ENCODE measurements at places on chromosomes 12 and 14.

DNA sequence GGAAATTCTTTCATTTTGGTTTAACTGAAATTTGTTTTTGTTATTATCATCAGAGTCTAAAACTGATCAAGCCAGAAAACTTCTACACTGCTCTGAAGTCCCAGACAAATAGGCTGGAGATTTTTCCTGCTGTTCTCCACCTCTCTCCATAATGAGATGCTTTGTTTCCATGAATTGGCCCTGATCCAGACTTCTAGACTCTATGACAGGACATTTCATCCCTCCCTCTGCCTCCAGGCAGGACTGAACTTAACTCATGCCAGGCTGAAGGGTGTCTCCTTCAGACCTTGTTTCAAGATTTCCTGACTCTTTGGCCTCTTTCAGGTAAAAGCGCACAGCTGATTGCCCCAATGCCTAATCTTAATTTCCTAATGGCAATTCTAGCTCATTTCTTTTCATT, 69.1 kb upstream of the HOXC13 start:
- DNase-seq: no peak

GRCh38 chr12:3974883-3975282, 101.7 kb upstream of the PARP11 start:
- DNase-seq: no peak

GRCh38 chr12:77062846-77063461, 2.4 kb downstream of the E2F7 start:
- DNase-seq: no peak

DNA sequence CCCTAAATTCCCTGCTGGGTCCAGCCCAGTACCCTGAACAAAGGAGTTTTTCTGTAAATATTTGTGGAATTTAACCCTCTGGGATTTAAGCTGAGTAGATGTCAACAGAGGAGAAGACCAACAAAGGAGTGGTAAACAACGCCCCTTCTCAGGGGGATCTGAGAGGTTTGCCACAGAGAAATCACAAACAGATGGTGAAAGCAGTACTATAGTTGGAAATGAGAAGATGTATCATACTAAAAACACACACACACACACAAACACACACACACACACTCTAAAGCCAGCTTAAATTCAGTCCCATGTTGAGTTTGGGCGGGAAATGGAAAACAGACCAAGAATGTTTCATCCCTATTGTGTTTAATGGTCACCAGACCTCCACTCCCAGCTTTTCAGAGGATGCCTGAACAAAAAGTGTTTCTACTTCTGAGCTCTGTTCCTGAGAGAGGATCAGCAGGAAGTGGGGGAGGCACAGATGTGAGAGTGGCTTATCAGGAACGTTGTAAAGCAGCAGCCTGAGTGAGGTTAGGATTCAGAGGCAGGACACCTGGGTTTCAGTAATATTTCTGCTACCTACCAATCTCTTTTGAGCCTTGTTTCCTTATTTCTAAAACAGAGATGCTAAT, 3.2 kb downstream of the BIN2 start:
- no peak for DNase-seq

- DNase-seq: no peak
Observed at GRCh38 chr12:115979351-115979750, 298.1 kb downstream of the MED13L start.

GRCh38 chr14:73823339-73823885, 28.2 kb upstream of the PTGR2 start:
- DNase-seq: no peak

DNA sequence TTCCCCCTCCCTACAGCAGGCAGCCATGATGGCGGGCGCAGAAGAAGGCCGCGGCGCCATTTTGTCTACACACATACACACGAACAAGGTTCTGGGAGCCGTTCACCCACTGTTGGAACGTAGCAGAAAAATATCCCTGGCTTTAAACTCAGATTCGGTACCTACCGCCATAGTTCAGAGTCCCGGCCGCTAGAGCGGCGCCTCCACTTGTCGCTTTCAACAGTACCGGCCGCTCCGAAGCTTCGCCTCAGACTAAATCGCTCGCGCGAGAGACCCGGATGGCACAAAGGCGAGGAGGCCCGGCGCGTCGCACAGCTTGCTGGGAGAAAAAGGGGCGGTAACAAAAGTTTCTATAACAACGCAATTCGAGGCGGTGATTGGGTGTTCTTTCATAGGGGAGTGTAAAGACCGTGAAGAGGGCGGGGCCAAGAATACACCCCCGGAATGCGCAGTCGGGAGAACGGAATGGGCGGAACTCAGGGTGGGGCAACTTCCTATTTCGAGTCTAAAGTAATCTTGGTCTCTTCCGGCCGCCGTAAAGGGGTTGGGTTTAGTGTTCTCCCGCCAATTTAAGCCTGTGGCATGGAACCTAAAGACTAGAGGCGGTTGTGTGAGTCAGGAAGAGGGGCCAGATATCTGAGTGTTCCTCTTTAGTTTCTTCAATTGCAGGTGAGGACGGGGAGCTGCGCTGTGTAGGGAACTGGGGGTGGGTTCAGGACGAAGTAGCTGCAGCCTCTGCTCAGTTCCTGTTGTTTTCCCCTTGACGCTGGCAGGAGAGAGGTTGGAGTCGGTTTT, at the start of the genes KNTC1 and RSRC2:
KNTC1 (plus strand) TSS at position 567 of the 795 bp plus-strand sequence. CDS start 2,815 bp downstream, outside the sequence.
RSRC2 (minus strand) TSS at position 254 of the 795 bp plus-strand sequence; CDS start at position 171, 83 bp downstream.
- DNase-seq: peak; percentile 100

DNA sequence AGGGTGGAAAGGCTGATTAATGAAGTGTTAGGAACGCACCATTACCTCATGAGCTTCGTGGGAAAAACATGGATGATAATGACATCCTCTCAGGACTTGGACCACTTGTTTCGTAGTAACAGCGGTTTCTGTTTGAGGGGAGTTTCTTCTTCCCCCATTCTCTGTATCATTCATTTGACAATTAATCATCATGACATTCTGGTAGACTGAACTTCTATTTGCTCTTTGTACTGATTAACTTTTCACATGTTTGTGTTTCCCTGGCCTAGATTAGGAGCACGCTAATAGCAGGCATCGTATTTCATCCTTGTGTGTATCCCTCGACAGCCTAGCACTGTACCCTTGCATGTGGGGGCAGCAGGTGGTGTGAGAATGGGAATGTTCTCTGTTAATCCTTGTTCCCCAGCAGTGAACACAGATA, 8.0 kb downstream of the LRRC74A start:
- DNase-seq: no peak

- no peak for DNase-seq
Observed at GRCh38 chr12:15629108-15629507, 160.1 kb downstream of the EPS8 start.

GRCh38 chr12:131065279-131065678, 111.6 kb downstream of the ADGRD1 start:
- no peak for DNase-seq

- DNase-seq: no peak
Observed at GRCh38 chr12:4137441-4137840, 136.1 kb upstream of the CCND2 start.

DNA sequence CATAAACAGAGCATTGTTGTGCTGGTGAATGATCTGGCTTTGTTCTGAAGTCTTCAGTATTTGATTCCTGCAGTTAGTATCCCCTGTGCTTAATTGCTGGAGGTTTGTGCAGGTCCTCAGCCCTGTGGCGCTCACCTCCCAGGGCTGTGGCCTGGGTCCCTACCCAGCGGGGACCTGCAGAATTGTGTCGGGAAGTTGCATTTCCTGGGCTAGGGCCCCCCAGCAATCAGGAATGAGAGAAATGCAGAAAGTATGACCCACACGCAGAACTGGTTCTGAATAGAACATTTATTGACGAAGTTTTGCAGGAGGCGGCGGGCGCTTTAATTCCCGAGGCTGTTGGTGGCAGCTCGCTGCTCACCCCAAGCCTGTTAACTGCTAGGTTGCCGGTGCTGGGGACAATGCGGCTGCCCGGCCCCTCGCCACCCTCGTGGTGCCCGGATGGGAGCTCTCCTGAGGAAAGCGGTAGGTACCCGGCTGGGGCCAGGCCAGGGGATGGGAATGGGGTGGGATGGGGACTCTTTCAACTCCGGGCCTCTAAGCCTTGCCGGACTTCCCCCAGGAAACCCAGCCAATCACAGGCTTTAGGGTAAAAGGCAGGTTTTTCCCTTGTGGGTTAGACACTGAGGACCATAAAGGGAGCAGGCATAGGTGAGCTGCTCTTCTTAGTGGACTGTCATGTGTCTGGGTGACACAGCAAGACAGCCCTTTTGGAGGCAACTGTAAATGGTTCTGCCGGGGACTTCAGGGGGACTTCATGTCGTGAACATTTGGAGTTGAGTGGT, 11.6 kb downstream of the PLEKHG3 start:
- DNase-seq: no peak

DNA sequence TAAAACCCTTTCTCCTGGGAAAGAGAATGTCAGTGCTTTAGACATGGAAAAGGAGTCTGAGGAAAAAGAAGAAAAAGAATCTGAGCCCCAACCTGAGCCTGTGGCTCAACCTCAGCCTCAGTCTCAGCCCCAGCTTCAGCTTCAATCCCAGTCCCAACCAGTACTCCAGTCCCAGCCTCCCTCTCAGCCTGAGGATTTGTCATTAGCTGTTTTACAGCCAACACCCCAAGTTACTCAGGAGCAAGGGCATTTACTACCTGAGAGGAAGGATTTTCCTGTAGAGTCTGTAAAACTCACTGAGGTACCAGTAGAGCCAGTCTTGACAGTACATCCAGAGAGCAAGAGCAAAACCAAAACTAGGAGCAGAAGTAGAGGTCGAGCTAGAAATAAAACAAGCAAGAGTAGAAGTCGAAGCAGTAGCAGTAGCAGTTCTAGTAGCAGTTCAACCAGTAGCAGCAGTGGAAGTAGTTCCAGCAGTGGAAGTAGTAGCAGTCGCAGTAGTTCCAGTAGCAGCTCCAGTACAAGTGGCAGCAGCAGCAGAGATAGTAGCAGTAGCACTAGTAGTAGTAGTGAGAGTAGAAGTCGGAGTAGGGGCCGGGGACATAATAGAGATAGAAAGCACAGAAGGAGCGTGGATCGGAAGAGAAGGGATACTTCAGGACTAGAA, 6.1 kb downstream of the PNN start:
- no peak for DNase-seq

- DNase-seq: no peak
Observed at GRCh38 chr12:57835366-57836288, 10.9 kb downstream of the CTDSP2 start.

DNA sequence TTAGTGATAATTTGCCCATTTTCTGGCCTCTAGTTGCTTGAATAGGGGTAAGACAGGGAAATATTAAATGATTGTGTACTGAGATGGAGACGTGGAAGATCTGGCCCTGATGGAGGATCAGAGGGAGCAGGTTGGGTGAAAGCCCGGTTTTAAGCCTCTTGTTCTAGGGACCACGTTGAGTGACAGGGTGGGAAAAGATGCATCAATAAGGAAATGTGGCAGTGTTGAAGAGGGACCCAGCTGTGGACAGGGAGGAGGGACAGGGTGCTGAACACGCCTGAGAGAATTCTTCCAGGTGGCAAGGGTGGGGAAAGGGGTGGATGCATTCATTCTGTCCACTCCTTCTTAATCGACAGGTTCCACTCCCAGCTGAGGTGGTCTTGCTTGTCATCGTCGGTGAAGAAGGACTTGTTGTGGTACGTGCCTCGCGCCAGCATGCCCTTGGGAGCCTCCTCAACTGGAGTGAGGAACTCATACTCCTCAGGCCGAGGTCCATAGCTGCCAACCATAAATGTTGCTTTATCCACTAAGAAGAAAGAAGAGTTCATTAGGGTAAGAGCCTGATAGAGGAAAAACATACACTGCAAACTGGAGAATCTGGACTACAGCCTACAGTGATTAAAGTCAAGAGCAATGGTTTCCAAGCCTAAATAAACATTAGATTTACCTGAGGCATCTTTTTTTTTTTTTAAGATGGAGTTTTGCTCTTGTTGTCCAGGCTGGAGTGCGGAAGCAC, 4.0 kb upstream of the ERP27 start:
- no peak for DNase-seq
